Kidney glomerular epithelial cell (primary cell): ENCODE measurements at places on chromosomes 1 and 21.

DNA sequence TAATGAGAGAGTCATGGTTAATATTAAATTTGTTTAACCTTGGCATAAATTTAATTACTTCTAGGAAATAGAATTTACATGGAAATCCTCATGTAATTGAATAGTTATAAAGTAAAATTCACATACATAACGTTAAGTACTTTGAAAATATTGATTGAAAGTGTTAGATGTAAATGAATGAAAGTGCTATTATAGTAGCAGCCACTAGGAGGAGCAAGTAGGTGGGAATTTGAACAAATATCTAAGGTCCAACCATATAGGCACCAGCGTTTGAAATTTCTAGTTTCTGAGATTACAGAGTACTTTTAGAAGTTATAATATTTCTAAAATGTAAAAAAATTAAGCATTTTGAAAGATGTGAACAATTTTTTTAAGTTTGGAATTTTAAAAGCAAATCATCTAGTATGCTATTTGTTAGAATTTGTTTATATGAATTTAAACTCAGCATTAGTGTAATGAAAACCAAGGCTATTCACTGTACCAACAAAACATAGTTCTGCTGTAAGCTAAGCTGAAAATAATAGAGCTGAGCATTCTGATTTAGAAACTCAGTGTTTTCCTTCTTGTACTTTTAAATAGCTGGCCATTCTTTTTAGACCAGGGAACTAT, 3.3 kb downstream of the B3GALT2 start:
- DNase-seq: peak; percentile 70

GRCh38 chr1:41622402-41622801, 137.9 kb upstream of the EDN2 start:
- DNase-seq: no peak

- DNase-seq: peak; percentile 61
Measured at GRCh38 chr1:228697207-228698016, 37.9 kb upstream of the RHOU start.

GRCh38 chr1:26597629-26598039, 68.1 kb downstream of the RPS6KA1 start:
- peak; percentile 29 for DNase-seq

GRCh38 chr1:247471445-247472016, 13.6 kb upstream of the OR2B11 start:
- DNase-seq: no peak

DNA sequence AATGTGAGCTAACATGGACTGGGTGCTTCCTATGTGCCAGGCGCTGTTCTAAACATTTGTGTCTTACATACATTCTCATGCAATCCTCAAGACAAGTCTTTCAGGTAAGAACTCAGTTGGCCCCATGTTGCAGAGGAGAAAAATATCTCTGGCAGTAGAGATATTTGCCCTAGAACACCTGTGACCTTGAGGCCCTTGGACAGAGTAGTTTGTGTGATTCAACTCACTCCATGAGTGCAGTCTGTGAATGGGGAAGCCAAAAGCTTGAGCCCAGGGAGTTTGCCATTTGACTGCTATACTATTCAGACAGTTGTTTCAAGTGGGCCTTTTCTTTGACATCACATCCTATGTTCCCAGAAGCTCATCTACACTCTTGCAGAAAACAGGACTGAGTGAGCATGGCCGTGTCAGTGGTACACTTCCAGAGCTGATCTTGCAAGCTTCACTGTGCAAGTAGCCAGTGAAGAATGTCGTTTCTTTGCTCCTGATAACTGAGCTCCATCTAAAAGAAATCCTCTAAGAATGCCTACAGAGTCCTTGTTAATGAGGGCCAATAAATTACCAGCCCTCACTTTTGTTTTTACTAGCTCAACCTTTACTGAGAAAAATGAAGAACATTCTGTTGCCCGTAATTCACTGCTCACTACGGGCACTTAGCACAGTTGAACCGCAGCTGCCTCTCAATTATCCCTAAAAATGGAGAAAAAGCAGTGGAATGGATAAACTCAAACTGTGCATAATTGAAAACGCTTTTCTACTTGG, 98.7 kb upstream of the C8B start:
- no peak for DNase-seq

GRCh38 chr1:27513958-27514357, 24.0 kb upstream of the WASF2 start:
- no peak for DNase-seq

GRCh38 chr1:12594966-12595756, 22.8 kb downstream of the DHRS3 start:
- peak; percentile 28 for DNase-seq

DNA sequence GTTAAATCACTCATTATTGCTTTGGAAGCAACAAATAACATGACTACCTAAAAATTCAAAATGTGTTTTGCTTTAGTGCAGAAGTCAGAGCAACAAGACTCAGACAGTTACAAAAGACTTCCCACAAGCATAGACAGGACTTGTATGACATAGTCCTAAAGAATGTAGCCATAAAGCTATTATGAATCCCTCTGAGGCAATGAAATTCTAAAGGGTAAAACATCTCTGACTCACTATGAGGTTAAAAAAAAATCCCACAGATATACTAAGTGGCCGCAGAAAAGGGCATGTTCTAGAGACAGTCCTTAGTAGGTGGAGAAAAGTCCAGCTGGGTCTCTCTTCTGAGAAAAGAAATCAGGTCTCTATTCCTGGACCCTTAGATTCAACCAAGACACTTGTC, 4.9 kb downstream of the PRKAB2 start:
- peak; percentile 94 for DNase-seq

DNA sequence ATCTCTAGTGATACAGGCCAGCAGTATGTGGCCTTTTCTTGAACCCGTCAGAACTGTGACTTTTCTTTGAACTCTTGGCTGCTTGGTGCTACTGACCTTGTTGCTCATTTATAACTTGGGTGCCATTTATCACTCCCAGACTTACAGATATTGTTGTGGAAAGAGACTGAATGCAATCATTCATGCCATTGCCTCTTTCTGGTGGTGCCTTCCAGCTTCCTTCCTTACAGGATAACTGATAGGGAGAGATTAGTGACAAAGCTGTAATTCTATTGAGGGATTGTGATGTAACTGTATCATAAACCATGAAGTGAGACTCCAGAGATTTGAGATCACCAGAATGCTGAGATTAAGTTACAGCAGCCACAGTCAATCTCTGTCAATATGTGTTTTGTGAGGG, 256.5 kb downstream of the USP25 start:
- no peak for DNase-seq

DNA sequence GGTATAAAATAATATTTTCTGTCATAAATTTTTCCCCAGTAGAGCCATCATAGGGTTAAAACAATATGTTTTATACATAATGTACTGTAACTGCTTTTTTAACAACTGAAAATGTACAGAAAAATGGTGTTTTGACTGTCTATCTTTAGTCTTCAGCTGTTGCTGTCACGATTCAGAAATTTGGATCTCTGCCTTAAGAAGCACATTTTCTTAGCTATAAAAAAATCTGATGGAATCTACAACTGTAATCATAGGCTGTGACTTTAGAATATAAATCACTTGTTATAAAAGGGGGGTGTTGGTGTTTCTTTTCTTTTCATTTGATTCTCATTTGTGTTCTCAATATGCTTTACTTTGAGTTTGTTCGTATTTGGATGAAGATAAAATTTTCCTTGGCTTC, 187.5 kb downstream of the PDE4B start:
- no peak for DNase-seq

DNA sequence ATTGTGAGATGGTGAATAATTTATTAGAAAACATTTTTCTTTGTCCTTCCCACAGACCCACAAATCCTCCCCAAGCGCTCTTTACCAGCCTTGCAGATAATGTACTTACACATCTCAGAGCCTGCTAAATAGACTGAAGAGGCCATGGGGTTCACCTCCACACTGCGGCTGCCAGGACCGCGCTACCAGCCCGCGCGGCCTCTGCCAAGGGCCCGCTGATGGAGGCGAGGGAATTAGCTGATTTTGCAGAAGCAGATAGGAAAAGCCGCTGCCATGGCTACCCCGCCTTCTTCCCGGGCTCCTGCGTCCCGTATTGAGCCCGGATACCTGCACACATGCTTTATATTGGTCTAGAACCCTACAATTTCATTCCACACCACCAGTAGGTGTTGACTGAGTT, 248.0 kb upstream of the FOXD3 start:
- DNase-seq: no peak

DNA sequence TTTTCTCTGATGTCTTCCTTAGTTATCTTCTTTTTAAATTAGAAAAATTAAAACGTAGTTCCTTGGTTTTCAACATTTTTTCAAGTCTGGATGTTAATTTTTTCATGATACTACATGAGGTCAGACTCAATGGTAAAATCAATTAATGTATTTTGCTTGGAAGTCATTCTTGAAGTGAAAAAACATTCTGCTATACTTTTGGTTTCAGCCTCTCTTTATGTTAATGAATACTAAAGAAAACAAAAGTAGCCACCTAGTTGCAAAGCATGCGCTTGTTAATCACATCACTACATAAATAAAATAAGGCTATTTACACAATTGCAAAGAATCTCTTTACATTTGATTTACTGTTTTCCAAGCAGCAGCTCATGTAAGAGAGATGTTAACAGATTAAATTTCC, 170.4 kb downstream of the LIPI start:
- DNase-seq: no peak

DNA sequence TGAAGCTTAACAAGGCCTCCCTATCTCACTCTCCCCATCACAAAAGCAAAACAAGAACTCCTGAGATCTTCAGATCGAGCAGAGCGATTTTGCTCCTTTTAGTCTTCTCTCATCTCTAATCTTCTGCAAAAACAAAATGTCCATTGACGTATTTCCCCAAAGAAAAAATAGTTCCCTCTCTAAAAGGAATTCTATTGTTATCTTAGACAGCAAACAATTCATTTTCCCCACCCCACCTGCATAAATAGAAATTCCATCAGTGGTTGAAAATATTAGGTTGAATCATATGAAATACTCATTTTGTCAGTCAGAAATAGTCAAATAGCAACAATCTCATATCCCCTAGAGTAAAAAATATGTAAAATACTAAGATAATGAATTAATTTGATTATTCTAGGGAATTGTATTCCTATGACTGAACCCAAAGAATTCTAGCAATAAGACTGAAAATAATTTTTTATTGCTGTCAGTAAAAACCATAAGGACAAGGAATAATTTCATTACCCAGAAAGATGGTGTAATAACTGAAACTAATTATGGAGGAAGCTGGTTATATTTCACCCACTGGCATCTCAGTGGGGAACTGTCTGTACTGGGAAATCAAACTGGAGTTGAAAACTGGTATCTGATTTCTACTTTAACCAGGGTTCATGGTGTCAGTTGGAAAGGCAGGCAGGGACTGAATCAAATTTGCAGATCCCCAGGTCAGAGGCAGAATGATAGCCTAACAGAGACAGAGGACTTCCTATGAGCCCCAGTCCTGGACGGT, 51.3 kb downstream of the RHOU start:
- no peak for DNase-seq
